ENCODE measurements at places on chromosomes 1 and 21.

GRCh38 chr1:9084906-9085305 lies 15.5 kb upstream of the SLC2A5 start:
- no peak for DNase-seq

- no peak for DNase-seq
Observed at GRCh38 chr1:116836099-116836498, 73.6 kb upstream of the PTGFRN start.

DNA sequence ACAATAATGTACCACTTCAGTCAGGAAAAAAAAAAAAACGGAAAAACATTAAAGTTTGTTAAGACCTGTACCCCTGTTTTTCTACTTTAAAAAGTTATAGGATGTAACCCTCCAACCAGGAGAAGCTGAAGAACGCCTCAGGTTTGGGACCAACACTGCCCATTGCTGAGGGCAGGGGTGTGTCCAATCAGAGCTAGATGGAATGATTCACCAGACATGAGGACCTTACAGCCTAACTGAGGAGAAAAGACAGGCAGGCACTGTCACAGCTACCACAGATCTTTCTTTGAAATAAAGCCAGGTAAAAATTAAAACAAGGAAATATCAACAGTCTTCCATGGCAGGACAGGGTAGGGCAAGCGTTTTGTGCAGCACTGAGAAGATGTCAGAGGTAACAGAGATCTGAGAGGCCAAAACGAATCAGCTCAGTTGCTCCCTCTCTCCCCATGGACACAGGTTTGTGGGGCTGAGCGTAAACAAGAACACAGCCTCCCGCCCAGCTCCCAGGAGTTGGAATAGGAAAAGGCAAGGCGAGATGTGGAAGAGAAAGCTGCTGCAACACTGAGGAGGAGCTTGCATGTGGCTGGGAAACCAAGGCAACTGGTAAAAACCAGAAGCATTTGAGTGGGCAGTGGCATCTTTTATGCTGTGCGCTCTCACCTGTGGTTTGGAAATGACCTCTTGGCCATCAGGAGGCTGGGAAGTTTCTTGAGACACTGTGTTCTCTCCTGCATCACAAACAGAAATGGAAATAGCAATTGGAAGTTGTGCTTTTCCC lies 34.0 kb downstream of the SEC16B start:
- no peak for DNase-seq

DNA sequence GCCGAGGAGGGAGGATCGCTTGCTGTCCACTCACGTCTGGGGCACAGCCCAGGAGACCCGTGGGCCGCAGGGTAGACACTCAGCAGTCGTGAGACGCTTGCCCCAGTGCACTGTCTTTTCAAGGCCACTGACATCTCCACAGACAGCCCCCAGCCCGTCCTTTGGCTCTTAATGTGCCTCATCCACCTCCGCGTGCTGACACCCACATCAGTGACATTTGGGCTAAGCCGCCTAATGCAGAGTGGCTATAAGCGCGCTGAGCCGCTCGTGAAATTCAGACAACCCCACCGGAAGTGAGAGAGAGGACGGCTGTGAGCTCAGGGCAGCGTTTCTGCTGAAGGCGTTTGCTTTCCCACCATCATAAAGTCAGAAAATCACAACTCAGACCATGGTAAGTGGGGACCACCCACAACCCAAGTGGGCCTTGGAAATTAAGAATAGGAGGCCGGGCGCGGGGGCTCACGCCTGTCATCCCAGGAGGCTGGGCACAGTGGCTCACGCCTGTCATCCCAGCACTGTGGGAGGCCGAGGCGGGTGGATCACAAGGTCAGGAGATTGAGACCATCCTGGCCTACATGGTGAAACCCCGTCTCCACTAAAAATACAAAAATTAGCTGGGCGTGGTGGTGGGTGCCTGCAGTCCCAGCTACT lies 8.4 kb downstream of the SLC35E2B start:
- DNase-seq: no peak

- DNase-seq: no peak
Observed at GRCh38 chr21:42523941-42524340, 10.3 kb downstream of the SLC37A1 start.

GRCh38 chr1:5860277-5860676 lies 131.9 kb downstream of the NPHP4 start:
- DNase-seq: no peak
